Articular chondrocyte of knee joint (primary cell): ENCODE measurements at places on chromosomes 4 and X. TPM values are rescaled to one million over a fixed set of nuclear protein-coding genes. Genes with fewer than 3 reads are reported as not detected.

Gene FAM47A
- not detected in 2 replicates for total RNA-seq

Gene TMEM271
- not detected in 2 replicates for total RNA-seq

Gene SLIT2
- total RNA-seq: 0.13 and 1.1 TPM in 2 replicates

Gene NRK
- total RNA-seq: 2.9 and 3.4 TPM in 2 replicates

Gene DMD
- 0.13 and 0.65 TPM in 2 replicates for total RNA-seq
